COR-L47 (cell line): ENCODE measurements at places on chromosomes 5 and 9.

DNA sequence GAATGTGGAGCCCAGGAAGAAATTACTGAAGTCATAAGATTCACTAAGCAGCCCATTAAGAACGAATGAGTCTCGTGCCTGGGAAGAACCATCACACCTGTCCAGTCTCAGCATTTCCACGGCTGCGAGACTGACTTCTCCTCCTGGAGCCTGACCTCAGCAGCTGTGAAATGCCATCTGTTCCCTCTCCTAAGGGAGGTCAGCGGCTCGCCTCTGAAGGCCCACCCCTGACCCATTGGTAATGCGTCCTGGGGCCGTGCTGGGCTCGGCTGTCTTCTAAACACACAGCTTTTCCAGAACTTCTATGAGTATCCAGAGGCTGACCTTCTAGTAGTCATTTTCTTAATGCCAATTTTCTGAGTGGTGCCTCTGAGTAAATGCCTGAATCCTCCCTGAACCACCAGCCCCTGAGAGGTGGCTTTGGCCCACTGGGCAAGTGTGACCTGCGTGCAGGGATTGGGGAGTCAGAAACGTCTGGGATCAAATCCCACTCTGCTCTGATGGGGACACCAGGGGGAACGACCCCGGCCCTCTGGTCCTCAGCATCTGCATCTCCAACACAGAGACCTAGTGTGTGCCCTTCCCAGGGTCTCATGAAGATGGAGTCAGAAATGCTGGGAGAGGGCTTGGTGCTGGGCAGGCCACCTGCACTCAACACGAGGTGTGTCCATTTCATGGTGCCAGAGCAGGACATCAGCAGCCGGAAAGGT, 5.7 kb downstream of the SLC6A3 start:
- no peak for DNase-seq

GRCh38 chr5:67476531-67476930, 279.9 kb upstream of the CD180 start:
- DNase-seq: no peak

DNA sequence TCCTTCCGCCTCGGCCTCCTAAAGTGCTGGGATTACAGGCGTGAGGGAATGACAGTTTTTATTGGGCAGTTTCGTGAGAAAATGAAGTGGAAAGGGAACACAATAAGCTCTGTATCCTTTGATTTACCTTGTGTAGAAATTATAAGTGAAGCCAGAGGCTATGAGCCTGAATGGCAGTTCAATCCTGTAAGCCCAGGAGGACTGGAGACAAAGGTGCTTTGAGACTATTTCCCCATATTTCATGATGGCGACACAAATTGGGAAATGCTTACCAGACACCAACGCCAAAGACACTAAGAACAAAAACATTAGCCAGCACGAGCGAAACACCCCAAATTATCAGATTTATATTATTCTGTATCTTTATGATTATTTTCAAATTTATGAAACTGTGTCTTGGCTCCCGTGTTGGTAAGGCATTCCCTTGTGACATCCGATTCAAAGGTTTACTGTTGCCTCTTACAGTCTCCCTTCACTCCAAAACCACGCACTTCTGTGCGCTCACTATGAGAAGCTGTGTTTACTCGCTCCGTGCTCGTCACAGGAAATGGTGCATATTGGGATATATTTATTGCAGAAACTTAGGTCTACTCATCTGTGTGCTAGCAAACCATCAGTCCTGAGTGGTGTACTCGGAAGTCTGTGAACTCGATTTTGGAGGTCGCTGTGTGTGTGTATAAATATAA, 73.9 kb downstream of the SH3PXD2B start:
- no peak for DNase-seq

- no peak for DNase-seq
Measured at GRCh38 chr9:99782962-99783718, 38.5 kb upstream of the NR4A3 start.

GRCh38 chr9:133701981-133702797, 36.0 kb downstream of the SARDH start:
- no peak for DNase-seq

DNA sequence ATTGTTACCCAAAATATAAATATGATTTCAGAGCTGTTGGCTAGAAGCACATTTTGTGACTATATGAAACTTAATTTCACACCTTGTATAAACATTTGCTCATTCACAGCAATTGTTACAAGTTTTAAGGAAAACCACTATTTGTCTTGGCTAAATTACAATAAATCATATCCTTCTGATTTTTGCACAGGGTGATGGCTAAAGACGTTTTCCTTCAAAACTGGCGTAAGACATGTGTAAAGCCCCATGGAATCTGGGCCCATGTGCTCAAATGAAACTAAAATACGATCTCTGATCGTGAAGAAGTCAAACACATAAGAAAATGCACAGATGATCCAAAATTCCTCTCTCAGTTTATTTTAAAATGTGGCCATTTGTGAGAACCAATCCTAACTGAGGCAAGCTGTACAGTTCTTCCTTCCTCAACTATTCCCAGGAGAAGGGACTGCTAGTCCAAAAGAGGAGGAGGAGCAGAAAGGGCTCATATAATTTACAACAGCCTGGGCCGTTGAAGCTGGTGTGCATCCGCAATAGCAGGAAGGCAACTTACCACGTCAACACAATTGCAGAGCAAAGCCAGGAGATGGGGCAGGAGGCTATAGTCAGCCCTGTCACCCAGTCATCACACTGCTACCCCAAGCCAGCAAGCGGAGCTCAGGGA, 98.4 kb downstream of the MED27 start:
- no peak for DNase-seq

GRCh38 chr9:20582150-20582549, 40.1 kb downstream of the MLLT3 start:
- no peak for DNase-seq

- DNase-seq: no peak
Measured at GRCh38 chr9:113886026-113886369, 9.9 kb downstream of the ZNF618 start.

- DNase-seq: no peak
Measured at GRCh38 chr5:169037466-169037865, 263.5 kb downstream of the SLIT3 start.

GRCh38 chr9:98117984-98118639, 910 bp downstream of the TRIM14 start:
- no peak for DNase-seq

DNA sequence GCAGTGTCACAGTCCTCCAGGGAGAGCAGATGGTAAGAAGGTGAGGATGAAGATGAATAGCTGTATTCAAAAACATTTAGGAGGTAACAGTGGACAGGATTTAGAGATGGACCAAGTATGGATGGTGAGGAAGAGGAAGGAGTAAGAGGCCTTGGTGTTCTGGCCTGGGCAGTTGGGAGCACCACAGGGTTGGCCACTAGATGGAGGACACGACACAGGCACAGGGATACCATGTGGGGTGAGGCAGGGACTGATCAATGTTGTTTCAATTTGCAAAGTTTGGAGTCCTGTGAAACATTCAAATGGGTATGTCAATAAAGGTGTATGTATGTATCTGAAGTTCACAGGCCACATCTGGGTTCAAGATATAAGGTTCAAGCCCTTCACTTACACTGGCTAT, 141.1 kb upstream of the RASEF start:
- no peak for DNase-seq
